ENCODE measurements at places on chromosomes 4 and X.

DNA sequence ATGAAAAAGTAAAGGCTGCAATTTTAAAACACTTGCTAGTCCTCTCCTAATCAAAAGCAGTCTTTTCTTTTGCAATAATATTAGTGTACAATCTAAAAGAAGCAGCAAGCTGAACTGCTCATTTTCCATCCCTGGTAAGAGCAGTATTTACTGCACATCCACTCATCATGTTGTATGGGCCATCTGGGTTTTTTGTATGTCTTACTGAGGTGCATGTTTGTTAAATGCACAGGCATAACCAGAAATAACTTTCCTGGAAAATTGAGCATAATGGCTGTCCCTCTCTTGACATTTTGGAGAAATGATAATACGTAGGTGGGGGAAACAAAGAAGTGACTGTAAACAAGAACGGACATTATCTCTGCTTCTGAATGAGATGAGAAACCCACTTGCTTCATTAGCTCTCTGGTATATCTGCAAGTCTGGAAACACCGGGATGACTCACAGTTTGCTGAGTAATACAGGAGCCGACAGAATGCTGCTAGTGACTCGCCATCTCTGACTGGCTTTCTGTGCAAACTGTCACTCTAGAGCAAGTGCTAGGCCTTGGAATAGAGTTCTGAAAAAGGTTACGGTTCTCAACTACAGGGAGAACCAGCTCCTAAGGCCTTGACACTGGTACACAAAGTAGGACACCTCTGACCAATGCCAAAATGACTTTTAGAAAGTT is 85.7 kb upstream of the MTM1 start:
- no peak for DNase-seq

- DNase-seq = no peak
These were observed 40.1 kb downstream of the LDB2 start for GRCh38 chr4:16858275-16858752.

DNA sequence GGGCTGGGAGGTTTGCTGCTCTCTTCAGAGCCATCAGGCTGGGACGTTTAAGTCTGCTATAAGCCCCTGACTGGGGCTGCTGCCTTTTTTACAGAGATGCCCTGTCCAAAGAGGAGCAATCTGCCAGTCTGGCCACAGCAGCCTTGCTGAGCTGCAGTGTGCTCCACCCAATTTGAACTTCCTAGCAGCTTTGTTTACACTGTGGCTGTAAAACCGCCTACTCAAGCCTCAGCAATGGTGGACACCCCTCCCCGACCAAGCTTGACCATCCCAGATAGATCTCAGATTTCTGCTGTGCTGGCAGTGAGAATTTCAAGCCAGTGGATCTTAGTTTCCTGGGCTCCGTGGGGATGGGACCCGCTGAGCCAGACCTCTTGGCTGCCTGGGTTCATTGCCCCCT is 40.7 kb downstream of the SPATA18 start:
- no peak for DNase-seq

GRCh38 chr4:187827631-187828030 is 167.9 kb upstream of the ZFP42 start:
- no peak for DNase-seq

GRCh38 chrX:116172976-116173375 is 2.4 kb downstream of the AGTR2 start:
- DNase-seq = no peak
